Stimulated activated naive CD8-positive, alpha-beta T cell treated with anti-CD3 and anti-CD28 coated beads, Interleukin-15, amount 100 ng/mL, for 72 hours (primary cell): ENCODE measurements at places on chromosomes 16 and 17.

GRCh38 chr17:83056583-83057396 is 22.6 kb upstream of the METRNL start:
- no peak for DNase-seq

- peak; percentile 43 for DNase-seq
Observed at GRCh38 chr17:40069751-40070708, 7.3 kb downstream of the THRA start.

- DNase-seq, result no peak
Observed at GRCh38 chr16:6125483-6126259, 1028.1 kb upstream of the EEF2KMT start.

DNA sequence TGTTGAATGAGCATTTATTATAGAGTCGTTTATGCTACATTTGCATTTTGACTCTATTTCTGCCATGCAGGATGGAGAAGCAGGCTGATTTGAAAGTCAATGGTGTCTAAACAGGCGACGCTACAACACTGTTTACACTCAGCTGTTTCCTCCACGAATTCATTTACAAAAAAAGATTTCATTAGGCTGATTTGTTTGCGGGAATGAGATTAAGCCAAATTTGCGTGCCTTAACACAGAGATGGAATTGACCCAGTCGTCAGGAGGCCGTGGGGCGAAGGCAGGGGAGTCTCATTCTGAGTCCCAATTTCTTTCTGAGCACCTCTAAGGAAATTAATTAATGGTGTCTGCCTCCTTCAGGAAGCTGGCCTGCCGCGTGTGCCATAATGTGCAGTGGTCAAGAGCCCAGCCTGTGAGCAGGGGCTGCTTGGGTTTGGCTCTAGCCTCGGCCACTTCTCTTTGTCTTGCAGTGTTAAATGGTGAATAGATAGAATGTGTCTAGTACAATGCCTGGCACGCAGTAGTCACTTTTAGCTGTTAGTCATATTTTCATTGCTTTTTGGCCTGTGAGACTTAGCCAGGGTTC is 88.6 kb upstream of the NKD1 start:
- DNase-seq, result no peak

DNA sequence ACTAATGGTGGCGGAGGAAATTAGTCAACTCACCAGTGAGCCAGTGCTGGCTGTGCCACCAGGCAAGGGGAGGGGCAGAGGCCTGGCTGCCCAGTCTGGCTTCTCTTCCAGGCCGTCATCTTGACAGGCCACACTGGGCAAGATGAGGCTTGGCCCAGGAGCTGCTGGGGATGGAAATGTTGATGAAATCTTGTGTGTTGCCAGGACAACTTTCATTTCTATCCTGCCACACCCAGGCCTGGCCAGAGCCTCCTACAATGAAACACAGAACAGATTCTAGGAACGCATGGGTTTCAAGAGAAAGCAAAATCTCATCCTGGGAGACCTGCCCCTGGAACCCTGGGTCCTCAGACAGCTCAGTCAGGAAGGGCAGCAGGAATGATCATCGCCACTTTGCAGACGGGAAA is 9.3 kb downstream of the HEXIM2 start:
- no peak for DNase-seq

GRCh38 chr17:16287563-16288027 is 65.7 kb downstream of the CENPV start:
- no peak for DNase-seq

DNA sequence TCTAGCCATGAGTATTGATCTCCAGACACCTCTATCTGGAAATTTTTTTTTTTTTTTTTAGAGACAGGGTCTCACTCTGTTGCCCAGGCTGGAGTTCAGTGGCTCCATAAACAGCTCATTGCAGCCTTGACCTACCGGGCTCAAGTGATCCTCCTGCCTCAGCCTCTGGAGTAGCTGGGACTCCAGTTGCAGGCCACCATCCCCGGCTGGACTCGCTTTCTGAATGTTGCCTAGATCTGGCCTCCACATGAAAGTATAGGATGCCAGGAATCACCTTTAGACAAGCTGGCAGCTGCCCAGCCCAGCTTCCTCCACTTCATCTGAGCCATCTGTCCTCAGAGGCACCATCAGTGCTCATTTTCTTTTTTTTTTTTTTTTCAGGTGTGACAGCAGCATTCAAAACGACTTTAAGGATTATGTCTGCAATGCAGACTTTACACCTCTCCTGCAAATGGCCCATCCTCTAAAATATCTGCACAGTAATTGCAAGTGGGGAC is 6.4 kb upstream of the PRR14 start:
- DNase-seq, result no peak

- no peak for DNase-seq
Observed at GRCh38 chr16:49377196-49377755, 3.7 kb downstream of the C16orf78 start.

GRCh38 chr17:64617125-64617780 is 44.9 kb downstream of the SMURF2 start:
- DNase-seq, result no peak

- peak; percentile 50 for DNase-seq
Observed at GRCh38 chr17:73156166-73156840, 8.5 kb upstream of the SSTR2 start.

DNA sequence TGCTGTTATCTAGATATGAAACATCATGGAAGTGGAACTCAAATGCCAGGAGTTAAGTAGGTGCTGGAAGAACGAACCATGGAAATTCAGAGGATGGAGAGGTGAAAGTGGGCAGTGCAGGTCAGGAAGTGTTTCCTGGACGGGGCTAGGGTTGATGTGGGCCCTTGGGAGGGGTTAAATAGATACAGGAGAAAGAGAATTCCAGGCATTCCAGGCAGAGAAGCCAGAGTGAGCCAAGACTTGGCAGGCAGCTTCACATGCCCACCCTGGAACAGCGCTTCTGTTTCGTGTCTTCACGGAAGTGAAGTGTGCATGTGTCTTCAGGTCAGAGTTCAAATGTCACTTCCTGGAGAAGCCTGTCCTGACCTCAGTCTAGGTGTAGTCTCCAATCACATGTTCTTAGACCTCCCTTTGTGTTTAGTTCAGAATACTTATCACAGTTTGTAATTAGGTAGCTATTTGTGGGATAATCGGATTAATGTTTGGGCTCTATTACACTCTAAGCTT is 41.3 kb downstream of the GP2 start:
- DNase-seq, result no peak

GRCh38 chr16:80546249-80546648 is 5.5 kb downstream of the DYNLRB2 start:
- no peak for DNase-seq

- no peak for DNase-seq
Observed at GRCh38 chr16:11147754-11148444, 108.1 kb downstream of the SOCS1 start.

- DNase-seq, result no peak
Observed at GRCh38 chr17:47223007-47223406, 13.9 kb downstream of the MYL4 start.

DNA sequence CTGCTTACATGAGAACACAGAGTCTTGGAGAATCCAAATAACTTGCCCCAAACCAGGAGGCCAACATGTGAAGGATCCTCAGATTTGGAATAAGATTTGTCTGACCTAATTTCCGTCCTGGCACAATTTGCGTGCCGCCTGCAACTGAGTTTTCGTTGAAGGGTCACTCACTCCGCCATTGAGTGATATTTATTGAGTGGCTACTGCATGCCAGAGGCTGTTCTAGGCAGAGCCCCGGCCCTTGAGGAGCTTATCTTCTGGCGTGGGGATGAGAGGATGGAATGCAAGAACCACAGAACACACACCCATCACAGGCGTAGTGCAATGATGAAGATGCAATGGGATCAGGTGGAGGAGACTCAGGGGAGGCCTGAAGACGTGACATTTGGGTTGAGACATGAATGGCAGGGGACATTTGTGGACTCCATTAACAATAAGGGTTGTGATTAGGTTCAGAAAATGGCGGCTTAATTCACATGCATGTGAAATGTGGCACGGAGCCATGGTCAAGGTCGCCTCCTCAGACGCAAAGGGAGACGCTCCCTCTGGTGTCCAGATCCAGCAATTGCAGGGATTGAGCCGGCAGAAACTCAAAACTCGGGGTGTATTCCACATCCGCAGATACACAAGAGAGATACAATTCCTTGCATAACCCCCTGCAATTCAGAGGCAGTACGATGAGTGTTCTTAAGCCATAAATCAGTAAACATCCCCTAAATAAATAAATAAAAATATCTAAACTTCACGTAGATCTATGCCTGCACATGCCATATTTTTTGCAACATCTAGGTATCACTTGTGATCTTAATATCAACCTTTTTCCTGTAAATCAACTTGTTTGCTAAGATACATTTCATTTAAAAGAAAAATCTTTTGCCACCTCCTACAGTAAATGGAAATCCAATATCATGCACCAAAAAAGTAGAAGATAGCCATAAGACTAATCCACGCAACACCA is 57.9 kb upstream of the CACNG4 start:
- peak; percentile 70 for DNase-seq

- DNase-seq, result no peak
Observed at GRCh38 chr16:22428654-22429053, 54.2 kb upstream of the CDR2 start.

- DNase-seq, result no peak
Observed at GRCh38 chr17:50651661-50652060, 17.0 kb downstream of the ABCC3 start.

- no peak for DNase-seq
Observed at GRCh38 chr16:11417487-11417886, 72.2 kb downstream of the RMI2 start.

DNA sequence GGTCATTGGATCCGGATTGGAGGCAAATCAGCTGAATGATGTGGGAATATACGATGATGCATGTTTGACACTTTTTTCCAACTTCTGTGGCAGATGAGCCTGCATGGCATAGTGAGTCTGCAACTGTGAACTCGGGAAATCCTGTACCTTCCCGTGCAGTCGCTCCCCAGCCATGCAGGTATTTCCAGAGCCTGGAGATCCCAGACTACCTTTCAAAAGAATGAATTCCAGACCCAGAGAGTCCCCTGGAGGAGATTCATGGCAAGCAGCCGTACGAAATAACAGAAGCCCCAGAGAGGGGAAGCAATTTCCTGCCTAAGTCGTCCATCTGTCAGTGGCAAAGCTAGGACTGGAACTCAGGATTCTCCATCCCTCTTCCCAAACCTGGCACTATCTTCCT is 75.7 kb upstream of the FAM20A start:
- DNase-seq, result no peak

GRCh38 chr17:4728124-4728523 is 3.1 kb upstream of the MED11 start:
- no peak for DNase-seq

GRCh38 chr16:67466581-67466980 is 14.4 kb downstream of the ATP6V0D1 start:
- DNase-seq, result no peak

- no peak for DNase-seq
Observed at GRCh38 chr16:400061-400591, 1.6 kb upstream of the DECR2 start.

GRCh38 chr16:27430923-27431484 is 29.0 kb downstream of the IL21R start:
- peak; percentile 0 for DNase-seq

GRCh38 chr17:19264268-19264667 is 27.1 kb downstream of the EPN2 start:
- DNase-seq, result no peak

- DNase-seq, result no peak
Observed at GRCh38 chr17:27318228-27318627, 24.3 kb downstream of the WSB1 start.

GRCh38 chr16:74073456-74073855 is 223.2 kb upstream of the PSMD7 start:
- no peak for DNase-seq

GRCh38 chr16:24051125-24051524 is 205.0 kb upstream of the CACNG3 start:
- no peak for DNase-seq

DNA sequence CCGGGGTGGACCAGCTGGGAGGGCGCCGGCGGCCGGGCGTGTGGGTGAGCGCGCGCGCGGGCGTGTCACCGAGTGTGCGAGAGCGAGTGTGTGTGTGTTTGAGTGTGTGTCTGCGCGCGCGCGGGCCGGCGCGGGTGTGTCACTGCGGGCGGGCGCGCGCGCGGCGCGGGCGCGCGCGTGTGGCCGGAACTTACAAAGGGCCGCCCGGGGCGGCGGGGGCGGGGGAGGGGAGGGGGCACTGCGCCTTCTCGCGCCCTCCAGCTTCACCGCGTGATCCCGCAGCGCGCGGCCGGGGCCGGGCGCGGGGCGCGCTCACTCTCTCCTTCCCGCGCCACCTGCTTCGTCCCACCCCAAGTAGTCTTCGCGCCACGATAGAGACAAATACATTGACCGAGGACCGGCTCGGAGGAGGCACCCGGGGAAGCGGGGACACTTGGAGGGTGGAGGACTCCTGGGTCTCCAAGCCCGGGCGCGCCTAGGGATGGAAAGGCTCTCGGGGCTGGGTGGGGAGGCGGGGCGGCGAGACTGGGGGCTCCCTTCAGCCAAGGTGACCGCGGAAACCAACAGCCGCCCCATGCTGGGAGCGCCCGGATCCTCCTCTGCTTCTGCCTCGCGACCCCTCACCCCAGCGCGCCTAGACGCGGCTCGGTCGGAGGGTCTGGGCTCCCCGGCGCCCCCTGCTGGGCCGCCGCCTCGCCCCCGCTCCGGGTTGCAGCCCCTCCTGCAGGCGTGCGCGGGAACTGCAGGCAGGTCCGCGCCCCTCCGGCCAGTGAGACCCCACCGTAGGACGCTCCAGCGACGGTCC is at the start of gene SRCIN1:
SRCIN1 (minus strand) TSS at position 112 of the 805 bp plus-strand sequence. CDS start 247 bp downstream, outside the sequence.
- DNase-seq, result peak; percentile 65

- DNase-seq, result no peak
Observed at GRCh38 chr17:2719861-2720260, 8.3 kb upstream of the CLUH start.

DNA sequence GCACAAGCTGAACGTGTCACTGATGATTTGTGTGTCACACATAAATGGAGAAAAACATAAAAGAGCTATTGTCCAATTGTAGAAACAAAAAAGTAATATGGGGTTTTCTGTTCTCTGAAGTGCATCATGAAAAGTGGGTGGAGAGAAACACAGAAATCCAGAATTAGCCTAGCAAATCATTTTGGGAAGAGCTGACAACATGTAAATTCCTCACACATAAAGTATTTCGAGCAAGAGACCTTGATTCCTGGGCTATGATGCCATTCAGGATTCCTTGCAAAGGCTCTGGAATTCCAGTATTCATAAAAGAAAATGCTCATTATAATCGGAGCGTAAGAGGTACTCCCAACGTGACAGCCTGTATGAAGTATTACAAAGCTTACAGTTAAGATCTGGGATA is 1.1 kb downstream of the DCUN1D3 start:
- DNase-seq, result no peak

DNA sequence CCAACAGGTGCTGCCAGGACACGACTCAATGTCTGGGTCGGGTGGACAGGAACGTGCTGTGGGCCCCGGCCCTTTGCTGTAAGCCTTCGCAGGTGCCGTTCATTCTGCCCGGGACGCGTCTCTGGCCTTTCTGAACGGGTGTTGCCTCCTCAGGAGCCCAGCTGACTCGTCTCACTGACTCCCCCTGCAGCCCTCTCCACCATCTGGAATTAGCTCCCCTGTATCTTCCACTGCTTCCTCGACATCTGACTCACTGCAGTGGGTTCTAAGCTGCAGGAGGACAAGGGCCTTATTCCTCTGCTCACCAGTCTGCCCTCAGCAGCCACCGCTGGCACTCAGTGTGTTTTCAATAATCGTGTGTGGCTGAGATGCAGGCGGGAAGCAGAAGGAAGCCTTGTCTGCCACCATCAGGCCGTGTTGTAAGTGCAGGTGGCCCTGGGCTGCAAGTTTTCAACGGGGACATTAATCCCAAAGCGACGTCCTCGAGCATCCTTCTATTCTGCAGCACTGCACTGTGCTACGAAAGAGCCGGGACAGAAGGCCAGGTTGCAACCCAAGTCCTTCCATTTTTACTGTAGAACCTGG is 256.2 kb downstream of the FOXL1 start:
- no peak for DNase-seq

GRCh38 chr16:47461598-47462266 is 601 bp downstream of the PHKB start:
- DNase-seq, result peak; percentile 24
